ENCODE measurements at places on chromosomes 1 and 21.
A peak's percentile ranks its signal among the peaks of the same experiment; 100 is the strongest.

DNA sequence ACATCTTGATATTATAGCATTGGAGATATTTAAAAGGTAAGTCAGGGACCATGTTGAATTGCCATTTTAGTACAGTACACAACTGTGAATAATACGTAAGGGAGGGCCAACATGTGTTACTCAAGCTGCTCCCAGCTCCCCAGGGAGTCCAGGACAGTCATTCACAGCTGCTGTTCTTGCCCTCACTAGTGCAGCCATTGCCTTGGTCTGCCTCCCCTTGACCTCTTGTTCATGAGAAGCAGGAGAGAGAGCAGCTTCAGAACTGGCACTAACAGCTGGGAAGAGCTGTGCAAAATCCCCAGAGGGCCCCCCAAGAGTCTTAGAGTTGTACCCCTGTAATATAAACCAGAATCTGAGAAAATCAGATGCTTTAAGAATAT is 16.4 kb downstream of the TCEANC2 start:
- no peaks in the 10 kb centered on the region for H3K4me1 ChIP-seq
- DNase-seq, result no peak
- H3K36me3 ChIP-seq, result no peaks in the 10 kb centered on the region
- H3K27me3 ChIP-seq, result no peaks in the 10 kb centered on the region
- no peak overlapping the region for H3K4me3 ChIP-seq
- H3K27ac ChIP-seq, result no peak overlapping the region

DNA sequence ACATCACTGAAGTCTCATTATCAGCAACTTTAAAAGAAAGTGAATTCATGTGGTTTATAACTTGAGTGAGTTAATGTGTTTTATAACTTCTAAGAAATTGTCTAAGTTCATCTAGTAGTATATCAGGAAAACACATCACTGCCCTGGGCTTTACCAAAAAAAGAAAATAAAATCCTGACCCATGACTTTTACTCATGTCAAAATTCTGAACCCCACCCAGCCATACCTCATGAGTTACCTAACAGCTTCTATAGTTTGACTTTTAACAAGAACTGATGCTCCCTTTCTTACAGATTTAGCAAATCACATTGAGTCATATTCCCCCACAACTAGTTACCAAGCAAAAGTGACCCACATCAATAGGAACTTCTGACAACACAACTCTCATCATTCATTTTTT is 57.4 kb downstream of the ESRRG start:
- H3K27me3 ChIP-seq, result no peaks in the 10 kb centered on the region
- H3K36me3 ChIP-seq, result no peaks in the 10 kb centered on the region
- H3K27ac ChIP-seq, result no peak overlapping the region
- DNase-seq, result no peak

- no peaks in the 10 kb centered on the region for H3K27me3 ChIP-seq
- H3K27ac ChIP-seq, result peak overlapping the region; percentile 24
- H3K4me1 ChIP-seq, result peaks cover 7% of the 10 kb centered on the region
Observed at GRCh38 chr1:109917768-109918606, 7.3 kb downstream of the CSF1 start.

DNA sequence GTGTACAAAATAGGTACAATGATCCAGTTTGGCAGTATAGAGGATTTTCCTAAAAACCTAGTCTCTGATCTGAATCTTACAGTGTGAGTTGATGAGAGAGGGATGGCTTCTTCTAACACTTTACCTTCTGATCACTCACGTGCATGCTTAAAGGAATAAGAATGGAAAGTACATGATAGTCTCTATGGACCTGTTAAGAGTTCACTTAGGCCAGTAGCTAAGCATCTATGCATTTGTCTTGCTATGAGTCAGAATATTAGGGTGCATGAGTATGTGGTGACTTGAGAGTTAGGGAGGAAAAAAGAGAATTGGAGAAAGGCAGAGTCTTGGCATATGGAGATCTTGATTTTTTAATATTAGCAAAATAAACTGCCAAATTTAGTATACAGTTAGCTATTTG is 206.3 kb downstream of the COL11A1 start:
- H3K27ac ChIP-seq, result no peak overlapping the region
- no peak for DNase-seq
- H3K4me3 ChIP-seq, result no peak overlapping the region
- H3K27me3 ChIP-seq, result no peaks in the 10 kb centered on the region

GRCh38 chr1:21338573-21339355 is 48.5 kb upstream of the ECE1 start:
- DNase-seq, result peak; percentile 78
- H3K27ac ChIP-seq, result peak overlapping the region; percentile 95
- peaks cover 100% of the 10 kb centered on the region for H3K4me1 ChIP-seq
- H3K36me3 ChIP-seq, result no peaks in the 10 kb centered on the region
- no peaks in the 10 kb centered on the region for H3K27me3 ChIP-seq

DNA sequence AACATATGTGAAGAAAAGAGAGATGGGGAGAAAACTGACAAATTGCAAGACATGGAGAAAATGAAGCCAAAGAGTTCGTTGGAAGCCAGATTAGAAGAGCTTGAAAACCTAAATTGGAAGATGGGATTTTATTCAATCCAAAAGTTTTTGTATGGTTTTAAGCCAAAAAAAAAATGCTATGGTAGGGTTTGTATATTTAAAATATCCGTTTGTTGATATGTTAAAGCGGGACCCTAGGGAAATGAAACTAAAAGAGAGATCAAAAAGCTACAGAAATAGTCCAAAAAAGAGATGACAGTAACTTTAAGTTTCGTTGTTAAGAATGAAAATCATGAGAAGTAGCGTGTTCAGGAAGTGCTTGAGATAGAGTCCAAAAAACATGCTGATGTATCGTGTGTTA is 617.7 kb upstream of the ADGRL2 start:
- no peak for DNase-seq
- H3K27ac ChIP-seq, result no peak overlapping the region
- no peak overlapping the region for H3K4me3 ChIP-seq
- no peaks in the 10 kb centered on the region for H3K4me1 ChIP-seq
- H3K27me3 ChIP-seq, result no peaks in the 10 kb centered on the region

DNA sequence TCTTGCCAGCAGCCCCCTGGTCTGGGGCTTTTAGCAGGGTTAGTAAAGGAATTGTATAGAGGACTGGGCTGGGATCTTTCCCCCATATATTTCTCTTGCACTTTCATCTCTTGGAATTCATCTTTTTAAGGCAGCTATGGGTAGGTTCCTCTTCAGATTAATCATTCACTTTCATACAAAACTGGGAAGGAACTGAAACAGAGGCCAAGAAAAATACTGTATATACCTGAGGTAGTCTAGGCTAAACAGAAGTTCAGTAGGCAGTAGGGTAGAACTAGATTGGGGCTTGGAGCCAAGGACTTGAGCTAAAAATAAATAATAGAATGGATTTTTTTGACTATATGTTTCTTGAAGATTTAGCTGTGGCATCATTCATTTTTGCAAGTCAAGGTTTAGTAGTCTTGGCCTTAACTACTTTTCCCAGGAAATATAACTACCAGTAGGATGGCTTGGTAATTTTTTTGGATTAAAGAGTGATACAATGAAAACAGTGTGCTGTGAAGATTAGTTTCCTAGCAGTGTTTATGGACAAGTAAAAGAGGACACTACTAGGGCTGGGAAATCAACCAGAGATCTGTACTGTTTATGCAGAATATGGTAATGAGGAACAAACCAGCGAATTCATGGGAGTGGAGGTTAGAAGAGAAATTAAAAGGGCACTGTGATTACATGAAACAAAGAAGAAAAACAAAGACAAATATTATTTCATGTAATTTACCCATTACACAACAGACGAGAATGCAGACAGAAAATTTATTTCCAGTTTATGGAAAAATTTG is 50.9 kb upstream of the PTGS2 start:
- no peaks in the 10 kb centered on the region for H3K4me1 ChIP-seq
- DNase-seq, result no peak
- no peaks in the 10 kb centered on the region for H3K27me3 ChIP-seq
- no peak overlapping the region for H3K27ac ChIP-seq

DNA sequence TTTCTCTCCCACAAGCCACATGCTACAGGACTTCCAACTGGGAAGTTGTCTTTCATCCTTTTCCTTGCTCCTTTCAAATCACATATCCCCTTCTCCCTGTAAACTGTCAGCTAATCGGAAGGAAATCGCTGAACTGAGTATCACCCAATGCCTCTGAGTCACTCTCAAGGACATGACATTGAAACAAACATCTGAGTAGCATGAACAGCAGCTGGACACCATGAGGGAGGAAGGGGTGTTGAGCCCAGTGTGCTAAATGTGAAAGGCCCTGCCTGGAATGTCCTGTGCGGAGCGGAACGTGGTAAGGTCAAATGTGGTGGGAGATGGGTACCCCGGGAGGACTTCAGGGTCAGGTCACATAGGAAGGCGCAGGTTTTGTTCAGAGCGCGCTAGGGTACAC is at the start of gene OR2AJ1:
Gene OR2AJ1 (plus strand): TSS at position 22 of the 400 bp plus-strand sequence. CDS start 8,880 bp downstream, outside the sequence.
- no peak for DNase-seq
- H3K36me3 ChIP-seq, result no peaks in the 10 kb centered on the region
- H3K4me1 ChIP-seq, result no peaks in the 10 kb centered on the region
- peak within 1 kb of the TSS; percentile 27 for H3K4me3 ChIP-seq

DNA sequence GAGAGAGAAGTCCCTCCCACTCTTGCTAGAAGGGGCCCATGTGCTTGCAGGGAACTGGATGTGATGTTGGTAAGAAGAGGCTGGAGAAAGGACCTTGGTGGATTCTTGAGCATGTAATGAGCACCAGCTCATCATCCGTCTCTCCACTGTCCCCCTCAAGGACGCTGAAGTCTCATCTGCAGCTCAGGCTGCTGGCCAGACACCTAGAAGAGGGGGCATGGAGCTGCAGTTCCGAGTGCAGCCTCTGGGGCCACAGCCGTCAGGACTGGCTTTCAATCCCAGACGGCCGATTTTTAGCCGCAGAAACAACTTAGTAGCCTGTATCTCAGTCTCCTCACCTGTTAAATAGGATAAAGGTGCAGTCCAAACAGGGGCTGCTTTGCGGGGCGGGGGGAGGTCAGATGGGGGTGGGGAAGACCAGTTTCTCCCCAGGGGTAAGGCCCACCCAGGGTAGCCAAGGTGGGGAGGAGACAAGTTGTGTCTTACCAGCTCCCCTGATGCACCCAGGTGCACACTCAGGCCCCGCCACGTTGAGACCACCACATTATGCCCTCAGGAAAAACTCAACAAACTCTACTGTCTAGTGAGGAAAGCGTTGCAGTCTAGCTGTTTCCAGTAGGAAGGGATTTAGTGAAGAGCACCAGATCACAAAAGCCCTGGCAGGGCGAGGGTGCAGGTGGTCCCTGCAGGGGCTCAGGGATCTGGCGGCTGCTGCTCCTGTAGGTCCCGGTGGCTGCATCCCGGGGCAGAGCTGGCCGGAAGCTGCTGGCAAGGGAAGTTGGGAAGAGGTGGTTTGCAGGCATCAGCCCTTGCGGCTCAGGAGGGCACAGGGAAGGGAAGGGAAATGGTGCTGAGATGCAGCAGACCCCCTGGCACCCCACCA is 29.5 kb downstream of the LDLRAP1 start:
- peaks cover 12% of the 10 kb centered on the region for H3K36me3 ChIP-seq
- H3K4me3 ChIP-seq, result no peak overlapping the region
- peaks cover 18% of the 10 kb centered on the region for H3K4me1 ChIP-seq
- H3K27me3 ChIP-seq, result no peaks in the 10 kb centered on the region

- no peaks in the 10 kb centered on the region for H3K36me3 ChIP-seq
- H3K27me3 ChIP-seq, result no peaks in the 10 kb centered on the region
- peaks cover 32% of the 10 kb centered on the region for H3K4me1 ChIP-seq
- DNase-seq, result no peak
- H3K27ac ChIP-seq, result no peak overlapping the region
- no peak overlapping the region for H3K4me3 ChIP-seq
Observed at GRCh38 chr1:158053276-158053675, 59.8 kb downstream of the KIRREL1 start.

GRCh38 chr1:170910273-170910672 is 25.1 kb upstream of the MROH9 start:
- H3K4me3 ChIP-seq, result no peak overlapping the region
- H3K4me1 ChIP-seq, result no peaks in the 10 kb centered on the region
- H3K27ac ChIP-seq, result no peak overlapping the region
- no peaks in the 10 kb centered on the region for H3K27me3 ChIP-seq

DNA sequence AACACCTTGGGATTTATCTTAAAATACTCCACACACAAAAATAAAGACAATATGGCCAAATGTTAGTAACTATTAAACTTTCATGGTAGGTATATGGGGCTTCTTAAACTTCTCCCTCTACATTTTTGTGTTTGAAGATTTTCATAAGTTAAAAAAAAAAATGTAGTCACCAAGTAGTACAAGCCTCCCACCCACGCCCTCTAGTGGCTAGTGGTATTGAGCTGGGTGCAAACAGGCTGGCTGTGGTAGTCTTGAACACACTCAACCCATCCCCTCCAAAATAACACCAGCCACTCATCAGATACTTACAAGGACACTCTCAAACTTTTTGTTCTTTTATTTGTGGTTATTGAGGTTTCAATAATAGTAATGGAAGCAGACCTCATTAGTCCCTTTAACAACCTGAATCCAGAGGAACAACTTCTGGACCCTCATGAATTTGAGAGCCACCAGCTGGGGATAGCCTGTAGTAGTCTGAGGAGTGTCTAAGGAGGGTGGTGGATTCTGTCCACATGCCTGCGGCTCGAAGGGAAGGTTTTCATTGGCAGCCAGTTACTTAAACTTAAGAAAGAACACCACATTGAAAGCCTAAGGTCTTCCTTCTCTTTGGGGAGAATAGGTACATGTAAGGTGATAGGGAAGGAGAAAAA is 15.6 kb downstream of the RD3 start:
- peaks cover 3% of the 10 kb centered on the region for H3K4me1 ChIP-seq
- peak; percentile 87 for DNase-seq
- H3K27ac ChIP-seq, result no peak overlapping the region
- H3K36me3 ChIP-seq, result no peaks in the 10 kb centered on the region
- H3K27me3 ChIP-seq, result peaks cover 13% of the 10 kb centered on the region
- H3K4me3 ChIP-seq, result no peak overlapping the region

DNA sequence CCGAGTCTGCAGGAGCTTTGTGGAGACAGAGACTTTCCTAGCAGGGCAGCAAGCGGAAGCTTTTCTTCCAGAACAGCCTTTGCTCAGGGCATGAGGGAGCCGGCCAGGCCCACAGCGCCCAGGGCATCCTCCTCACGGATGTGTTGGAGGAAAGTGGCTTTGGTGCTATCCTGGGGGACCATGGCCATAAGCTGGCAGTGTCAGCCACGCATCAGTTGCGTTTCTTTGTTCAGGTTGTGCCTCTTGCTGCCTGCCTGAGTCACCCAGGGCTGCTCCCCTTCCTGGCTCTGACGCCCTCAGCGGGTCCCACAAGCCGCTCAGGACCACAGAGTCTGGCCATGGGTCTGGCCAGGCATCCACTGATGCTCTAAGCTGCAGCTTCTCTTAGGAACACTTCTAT is 39.6 kb upstream of the PRSS38 start:
- H3K27ac ChIP-seq, result no peak overlapping the region
- peaks cover 17% of the 10 kb centered on the region for H3K4me1 ChIP-seq
- no peak overlapping the region for H3K4me3 ChIP-seq
- peaks cover 76% of the 10 kb centered on the region for H3K36me3 ChIP-seq

- no peak for DNase-seq
- H3K4me3 ChIP-seq, result no peak overlapping the region
- H3K27me3 ChIP-seq, result no peaks in the 10 kb centered on the region
- H3K27ac ChIP-seq, result no peak overlapping the region
- H3K36me3 ChIP-seq, result no peaks in the 10 kb centered on the region
Observed at GRCh38 chr1:89436856-89437255, 73.0 kb downstream of the GBP6 start.
